ENCODE measurements at places on chromosomes 12 and 14.

GRCh38 chr12:62263966-62264365, 3.8 kb downstream of the USP15 start:
- DNase-seq, result no peak

DNA sequence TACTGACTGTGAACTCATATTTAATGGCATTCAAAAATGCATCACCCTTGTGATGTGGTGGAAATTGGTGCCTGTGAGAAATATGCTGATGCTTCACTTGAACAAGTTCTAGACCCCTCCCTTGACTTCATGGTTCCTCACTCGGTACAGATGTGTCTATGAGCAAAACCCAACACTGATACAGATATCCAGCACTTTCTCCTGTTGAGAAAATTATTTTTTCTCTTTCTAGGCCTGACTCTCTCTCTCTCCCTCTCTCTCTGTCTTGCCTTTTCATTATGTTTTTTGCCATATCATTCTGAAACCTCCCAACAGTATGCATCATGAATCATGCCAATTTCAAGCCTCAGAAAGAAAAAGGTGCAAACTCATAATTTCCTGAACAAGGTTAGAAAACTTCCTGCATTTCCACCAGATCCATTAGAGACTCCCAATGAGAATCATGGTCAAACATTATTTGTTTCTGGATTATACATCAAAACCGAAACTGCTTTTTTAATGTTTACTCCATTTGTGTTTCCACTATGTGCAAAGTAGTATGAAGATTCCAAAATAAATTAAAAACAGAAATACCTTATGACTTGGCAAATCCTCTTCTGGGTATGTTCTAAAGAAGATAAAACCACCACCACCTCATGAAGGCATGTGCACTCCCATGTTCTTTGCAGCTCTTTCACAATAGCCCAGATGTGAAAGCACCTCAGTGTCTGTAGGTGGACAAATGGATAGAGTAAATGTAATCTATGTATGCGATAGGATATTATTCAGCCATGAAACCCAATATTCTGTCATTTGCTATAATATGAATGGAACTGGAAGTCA, 543.6 kb downstream of the TMEM121 start:
- DNase-seq, result no peak

- no peak for DNase-seq
Observed at GRCh38 chr12:52380271-52380694, 5.2 kb downstream of the KRT84 start.

DNA sequence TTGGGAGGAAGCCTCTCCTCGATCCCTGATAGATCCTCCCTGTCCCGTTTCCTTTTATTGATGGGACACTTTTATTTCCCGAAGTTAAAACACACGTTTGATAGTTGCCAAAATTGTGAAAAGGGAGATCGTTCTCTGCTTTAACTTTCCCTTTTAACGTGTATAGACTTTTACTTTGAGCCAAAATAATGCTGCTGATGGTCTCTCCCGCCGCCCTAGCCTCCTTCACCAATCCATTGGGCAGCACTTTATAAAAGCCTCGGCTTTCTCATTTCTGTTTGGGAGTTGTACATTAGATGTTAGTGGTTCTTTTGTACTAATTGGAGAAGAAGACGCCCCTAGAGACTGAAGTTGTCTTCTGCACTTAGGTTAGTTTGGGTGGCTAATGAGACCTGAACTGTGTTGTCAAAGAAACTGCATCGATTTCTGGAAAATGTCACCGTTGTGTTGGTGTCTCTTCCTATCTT, 1.4 kb downstream of the TMTC2 start:
- DNase-seq, result no peak

DNA sequence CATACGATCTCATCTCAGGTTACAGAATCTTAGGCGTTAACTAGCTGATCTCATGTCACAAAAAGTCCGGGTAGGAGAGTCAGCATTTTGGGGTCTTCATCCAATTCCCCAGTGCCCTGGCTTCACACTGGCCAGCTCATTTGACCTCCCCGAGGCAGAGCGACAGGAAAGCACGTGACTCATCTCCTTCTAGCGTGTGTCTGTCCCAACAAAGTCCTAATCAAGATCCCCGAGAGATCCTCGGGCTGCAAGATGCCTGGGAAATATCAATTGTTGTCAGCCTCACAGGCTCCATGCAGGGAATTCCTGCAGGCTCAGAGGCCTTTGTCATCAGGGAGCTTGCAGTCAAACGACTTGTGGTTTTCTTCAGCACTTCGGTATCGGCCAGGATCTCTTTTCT, 57.5 kb downstream of the ZNF664 start:
- DNase-seq, result peak; percentile 83

GRCh38 chr12:108110844-108111243, 18.2 kb upstream of the WSCD2 start:
- DNase-seq, result no peak

GRCh38 chr14:97299661-97300060, 502.5 kb downstream of the VRK1 start:
- no peak for DNase-seq

GRCh38 chr12:122127839-122128238, 46.2 kb downstream of the IL31 start:
- DNase-seq, result no peak

DNA sequence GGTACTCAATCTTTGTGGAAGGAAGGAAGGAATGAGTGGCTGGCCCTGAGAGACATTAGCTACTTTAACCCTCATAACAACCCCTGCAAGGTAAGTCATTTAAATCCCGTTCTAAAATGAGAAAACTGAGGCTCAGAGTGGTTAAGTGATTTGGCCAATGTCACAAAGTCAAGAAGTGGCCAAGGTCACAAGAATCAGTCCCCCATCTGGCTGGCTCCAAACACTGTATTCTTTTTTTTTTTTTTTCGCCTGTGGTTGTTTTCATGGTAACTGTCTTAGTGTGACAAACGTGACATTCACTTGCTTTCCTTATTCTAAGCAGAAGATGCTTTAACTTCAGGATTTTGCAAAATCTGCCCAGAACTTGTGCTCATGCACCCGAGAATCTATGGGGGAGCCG, 2.8 kb downstream of the TTC7B start:
- DNase-seq, result no peak

GRCh38 chr12:114895827-114896226, 211.9 kb upstream of the TBX3 start:
- DNase-seq, result no peak

GRCh38 chr12:123089631-123090353, 61.1 kb downstream of the PITPNM2 start:
- peak; percentile 93 for DNase-seq

- no peak for DNase-seq
Observed at GRCh38 chr14:56490379-56490778, 89.2 kb upstream of the TMEM260 start.

DNA sequence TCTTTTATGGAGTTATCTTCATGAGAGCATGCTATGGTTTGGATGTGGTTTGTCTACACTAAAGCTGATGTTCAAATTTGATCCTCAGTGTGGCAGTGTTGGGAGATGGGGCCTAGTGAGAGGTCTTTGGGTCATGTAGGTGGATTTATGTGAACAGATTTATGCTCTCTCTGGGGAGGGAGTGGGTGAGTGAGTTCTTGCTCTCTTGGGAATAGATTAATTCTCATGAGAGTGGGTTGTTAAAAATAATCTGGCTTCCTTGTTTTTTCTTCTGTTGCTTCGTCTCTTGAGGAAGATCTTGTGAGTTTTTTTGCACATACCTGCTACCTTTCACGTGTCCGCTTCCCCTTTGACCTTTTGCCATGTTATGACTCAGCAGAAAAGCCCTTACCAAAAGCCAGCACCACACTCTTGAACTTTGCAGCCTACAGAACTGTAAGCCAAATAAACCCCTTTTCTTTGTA, 20.5 kb downstream of the DERA start:
- no peak for DNase-seq

DNA sequence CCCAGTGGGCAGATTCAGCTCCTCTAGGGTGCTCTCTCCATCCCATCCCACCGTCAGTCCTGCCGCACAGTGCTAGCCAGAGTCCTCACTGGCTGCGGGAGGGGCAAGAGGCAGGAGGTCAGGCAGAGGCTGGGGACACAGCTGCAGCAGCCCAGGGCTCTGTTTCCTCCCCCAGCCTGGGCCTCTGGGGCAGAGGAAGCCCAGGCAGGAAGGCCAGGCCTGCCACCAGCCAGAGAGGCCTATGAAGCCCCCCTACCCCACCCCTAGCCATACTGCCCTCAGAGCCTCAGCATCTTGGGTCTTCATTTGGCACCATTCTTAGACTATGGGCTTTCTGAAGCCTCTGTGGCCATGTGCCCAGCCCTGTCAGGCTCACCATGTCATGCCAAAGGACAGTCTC, 3.4 kb downstream of the ACVRL1 start:
- no peak for DNase-seq

- DNase-seq, result no peak
Observed at GRCh38 chr12:114221136-114221833, 184.7 kb downstream of the TBX5 start.

DNA sequence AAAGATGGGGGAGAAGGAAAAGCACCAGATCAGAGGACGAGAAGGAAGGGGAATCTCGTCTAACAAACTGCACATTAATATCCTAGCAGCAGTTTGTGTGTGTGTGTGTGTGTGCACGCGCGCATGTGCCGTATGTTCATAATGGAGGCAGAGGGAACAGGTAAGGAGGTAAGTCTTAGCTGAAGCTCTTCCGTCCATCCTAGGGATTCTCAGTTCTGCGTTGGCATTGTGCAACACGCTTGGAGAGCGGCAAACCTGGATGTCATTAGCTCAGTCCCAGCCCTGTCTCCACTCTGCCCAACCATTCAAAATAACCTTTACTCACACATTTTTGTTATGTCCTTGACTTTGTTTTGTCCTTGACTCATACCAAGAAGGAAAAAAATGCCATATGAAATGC, 1.6 kb upstream of the C1R start:
- peak; percentile 38 for DNase-seq

DNA sequence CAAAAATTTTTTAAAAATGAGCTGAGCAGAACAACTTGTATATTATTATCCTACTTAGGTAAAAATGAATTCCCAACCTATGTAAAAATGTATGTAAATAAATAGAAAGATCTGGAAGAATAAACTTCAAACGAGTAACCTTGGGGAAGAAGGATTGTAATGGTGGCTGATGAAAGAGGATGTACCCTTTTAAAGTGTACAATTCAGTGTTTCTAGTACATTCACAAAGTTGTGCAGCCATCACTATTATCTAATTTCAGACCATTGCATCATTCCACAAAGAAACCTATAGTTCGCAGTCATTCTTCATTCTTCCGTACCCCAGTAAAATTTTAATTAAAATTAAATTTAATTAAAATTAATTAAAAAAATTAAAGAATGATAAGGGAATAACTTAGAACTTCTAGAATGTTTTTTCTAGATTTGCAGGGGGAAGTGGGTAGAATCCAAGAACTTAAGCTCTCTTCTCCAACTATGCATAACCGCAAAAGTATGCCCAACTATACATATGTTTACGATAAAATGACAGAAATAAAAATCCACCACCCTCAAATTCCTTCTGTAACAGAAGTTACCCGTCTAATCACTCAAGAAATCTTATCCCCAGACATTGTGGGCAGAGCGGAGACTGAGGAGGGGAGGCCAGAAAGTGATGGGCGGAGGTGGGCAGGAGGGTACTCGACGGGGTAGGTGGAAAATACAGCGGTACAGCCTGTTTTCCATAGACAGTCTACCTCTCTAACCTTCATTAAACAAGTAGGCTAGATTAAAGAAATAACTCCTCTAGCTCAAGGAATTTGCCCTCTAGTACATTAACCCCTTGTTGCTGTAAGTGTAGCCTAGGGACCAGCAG, 921 bp downstream of the DEPDC4 start:
- DNase-seq, result no peak

GRCh38 chr14:92585981-92586937, 72.7 kb downstream of the RIN3 start:
- peak; percentile 99 for DNase-seq

GRCh38 chr12:92359581-92360209, 214.0 kb upstream of the BTG1 start:
- DNase-seq, result no peak

GRCh38 chr14:91009501-91010152, 50.8 kb downstream of the RPS6KA5 start:
- DNase-seq, result no peak

- DNase-seq, result no peak
Observed at GRCh38 chr12:78441737-78442453, 422.7 kb upstream of the SYT1 start.

GRCh38 chr14:65237023-65237814, 134.9 kb upstream of the MAX start:
- no peak for DNase-seq

DNA sequence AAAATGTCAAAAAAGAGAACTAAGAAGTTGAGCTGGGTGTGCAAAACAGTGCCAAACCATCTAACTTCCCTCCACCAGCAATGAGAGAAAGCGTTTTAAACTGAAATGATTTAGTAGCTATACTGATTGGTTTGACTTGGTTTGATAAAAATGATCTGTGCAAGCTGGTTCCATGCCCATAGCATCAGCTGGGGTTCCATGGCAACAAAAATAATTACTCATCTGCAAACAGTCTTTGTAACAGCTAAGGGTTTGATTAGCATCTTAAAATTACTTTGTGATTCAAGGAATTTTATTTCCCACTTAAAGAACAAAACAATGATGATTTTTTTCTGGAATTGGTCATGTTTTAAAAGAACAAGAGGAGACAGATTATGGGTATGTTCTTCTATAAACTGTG, 15.0 kb upstream of the BICD1 start:
- DNase-seq, result no peak

DNA sequence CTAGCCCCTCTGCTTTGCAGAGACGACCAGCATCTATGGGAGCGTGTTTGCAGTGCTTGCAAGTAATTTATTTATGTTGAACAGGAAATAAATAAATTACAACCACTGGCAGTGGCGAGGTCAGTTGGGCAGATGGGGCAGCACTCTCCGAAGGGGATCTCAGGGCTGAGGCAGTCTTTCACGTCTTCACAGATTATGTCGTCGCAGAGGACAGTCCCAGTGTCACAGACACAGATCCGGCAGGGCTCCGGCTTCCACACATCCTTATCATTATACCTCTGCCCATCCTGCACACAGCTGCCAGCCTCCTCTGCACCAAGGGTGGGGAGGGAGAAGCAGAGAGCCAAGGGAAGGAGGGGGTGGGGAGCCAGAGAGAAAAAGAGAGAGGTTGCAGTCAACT, 4.5 kb downstream of the COL2A1 start:
- DNase-seq, result no peak

DNA sequence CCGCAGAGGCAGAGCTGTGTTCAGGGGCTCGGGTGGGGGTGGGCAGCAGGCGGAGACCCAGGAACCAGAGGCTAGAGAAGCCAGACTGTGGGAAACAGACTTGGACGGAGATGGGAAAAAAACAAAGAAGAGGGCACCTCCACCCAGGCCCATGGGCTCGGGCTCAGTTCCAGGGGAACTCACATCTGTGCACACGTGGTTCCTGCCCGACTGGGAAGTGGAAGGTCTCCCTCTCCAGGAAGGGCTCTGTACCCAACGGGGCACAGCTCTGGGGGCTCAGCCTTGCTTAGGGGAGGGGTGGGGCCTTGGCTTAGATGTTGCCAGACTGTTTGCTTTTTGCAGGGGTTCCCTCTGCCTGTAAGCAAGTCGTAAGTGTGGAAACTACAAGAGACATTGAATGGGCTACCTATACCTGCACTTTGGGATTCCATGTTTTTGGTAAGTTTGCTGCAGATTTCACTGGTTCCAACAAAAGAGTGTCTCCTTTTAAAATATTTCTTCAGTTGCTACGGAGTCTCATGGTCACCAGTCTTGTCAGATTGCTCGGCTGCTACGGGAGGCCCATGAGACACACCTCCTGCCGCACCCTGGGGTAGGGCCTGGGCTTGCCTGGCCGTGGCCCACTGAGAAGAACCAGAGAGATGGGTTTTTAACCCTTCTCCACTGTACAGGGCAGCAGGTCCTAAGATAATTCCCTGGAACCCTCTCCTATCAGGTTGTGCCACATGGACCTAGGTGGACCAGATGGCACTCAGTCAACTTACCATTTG, 127.6 kb upstream of the EVL start:
- DNase-seq, result no peak

GRCh38 chr14:105145381-105146180, 23.0 kb downstream of the JAG2 start:
- no peak for DNase-seq
